ENCODE measurements at places on chromosomes 3 and 15.

- no peak for DNase-seq
Observed at GRCh38 chr3:49199239-49199899, 28.0 kb downstream of the KLHDC8B start.

GRCh38 chr3:181384970-181385369, 326.8 kb upstream of the SOX2 start:
- no peak for DNase-seq

GRCh38 chr3:18510947-18511346, 85.8 kb upstream of the SATB1 start:
- DNase-seq = no peak

DNA sequence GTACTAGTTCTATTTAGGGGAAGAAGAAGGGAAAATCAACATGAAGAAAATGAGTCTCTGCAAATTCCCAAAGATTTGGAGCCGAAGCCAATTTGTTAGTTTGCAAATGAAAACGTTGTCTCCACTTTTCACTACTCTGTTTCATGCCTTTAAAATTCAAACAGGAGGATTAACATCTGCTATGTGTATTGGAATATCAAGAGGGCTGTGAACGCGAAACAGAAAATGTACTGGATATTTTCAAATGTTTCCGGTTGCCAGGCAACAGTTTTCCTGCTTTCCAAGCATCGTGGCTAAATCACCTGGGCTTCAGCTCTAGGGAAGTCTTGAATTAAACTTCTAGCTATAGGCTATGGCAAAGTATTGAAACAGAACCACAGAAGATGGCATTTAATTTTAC, 172.8 kb downstream of the KCNMB2 start:
- no peak for DNase-seq

DNA sequence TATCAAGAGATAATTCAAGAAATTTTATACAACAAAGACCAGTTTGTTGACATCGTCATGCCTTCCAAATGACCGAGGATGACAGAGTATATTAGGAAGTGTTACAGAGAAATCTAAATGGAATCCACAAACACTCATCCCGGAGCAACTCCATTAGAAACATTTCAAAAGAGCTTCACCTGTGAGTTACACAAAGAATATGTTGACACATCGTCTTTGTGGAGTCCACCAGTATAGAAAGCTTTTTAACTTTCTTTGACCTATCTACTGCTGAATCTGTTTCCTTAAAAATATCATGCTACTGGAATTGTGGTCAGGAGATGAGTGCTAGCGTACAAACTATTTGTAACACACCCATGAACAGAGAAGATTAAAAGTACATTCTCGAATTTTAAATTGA, 130.4 kb downstream of the SUCLG2 start:
- DNase-seq = no peak

DNA sequence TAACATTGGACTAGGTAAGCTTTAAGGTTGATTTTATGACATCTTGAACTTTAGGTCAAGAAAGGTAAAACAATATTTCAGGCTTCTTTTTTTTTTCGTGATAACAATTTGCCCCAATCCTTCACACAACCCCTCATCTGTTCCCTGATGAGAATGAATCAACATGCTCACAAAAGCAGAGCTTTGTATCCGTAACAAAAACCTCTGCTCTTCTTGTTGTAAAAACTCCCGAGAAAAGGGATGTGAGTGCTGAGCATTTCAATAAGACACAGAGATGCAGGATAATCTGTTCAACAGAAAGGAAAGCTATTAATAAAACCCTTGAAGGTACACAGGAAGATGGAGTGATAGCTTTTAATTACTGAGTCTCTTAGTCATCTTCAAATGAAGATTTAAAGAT, 94.3 kb downstream of the RAD18 start:
- DNase-seq = no peak

Data from GM19239 (cell line).